ENCODE measurements at places on chromosomes 6 and 20.

DNA sequence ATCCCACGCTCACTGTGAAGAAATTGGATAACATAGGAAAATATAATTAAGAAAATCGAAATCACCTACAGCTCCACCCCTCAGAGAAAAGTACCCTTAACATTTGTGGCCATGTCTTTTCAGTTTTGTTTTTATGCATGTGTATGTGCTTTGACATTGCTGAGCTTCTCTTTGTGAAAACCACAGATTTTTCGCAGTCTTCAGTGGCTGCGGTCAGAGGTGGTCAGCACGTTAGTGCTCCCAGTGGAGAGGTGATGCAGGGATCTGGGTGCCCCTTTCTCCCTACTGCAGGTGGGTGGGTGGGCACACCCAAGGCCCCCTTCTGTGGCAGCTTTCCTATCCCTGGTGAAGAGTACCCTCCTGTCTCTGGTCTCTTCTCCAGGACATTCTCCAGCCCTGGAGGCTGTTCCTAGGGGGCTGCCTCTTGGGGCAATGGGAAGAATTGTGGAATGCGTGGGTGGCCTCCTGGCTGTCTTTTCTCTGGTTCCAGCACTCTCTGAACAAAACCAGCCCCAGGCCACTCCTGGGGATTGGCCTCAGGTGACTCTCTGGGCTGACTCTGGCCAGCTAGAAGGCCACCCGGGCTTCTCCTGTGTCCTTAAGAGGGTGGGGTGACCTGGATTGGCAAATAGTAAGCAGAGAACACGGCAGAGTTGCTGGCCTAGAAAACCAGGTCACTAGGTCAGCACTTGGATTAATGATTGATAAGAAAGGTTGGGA lies 49.8 kb upstream of the FANCE start:
- DNase-seq, result no peak

DNA sequence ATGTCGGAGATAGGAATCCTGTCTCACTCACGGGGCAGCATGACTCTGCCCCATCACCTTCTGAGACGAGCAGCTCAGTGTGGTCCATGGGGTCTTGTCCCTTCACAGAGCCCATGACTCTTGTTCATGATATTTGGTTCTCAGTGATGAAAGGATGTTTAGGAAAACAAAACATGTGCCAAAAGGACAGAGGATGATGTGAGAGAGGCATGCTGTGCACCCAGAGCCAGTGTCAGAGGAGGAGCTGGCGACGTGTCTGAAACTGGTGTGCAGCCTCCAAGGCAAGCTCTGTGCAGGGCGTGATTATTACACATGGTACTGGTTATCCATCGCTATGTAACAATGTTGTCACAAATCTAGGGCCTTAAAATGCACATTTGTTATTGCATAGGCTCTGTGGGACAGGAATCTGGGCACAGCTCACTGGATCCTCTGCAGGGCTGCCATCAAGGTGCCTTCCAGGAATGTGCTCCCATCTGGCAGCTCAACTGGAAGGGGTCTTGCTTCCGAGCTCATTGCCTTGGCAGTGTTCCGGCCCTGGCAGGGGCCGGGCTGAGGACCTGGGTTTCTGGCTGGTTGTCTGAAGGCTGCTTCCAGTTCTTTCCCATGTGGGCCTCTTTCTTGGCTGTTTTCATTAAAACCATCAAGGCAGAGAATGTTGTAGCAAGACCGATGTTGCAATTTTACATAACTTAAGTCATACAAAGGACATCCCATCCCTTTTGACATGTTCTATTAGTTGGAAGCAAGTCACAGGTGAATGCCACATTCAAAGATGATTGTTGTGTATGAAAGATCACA lies 175.4 kb downstream of the ERMARD start:
- DNase-seq, result no peak

DNA sequence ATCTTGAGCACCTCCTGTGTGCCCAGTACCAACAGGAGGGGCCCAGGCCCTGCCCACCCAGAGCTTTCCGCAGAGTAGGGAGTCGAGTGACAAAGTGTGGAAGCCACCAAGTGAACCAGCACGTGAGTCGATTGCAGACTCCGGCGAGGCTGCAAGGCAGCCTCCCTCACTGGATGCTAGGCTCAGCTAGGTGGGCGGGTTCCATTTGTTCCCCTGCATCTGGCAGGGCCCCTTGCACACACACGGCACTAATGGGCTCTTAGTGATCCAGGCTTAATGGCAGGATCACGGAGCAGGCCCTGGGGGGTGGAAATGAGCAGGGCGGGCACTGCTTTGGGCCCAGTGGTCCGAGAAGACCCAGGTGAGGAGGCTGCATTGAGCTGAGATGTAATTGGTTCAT lies 140.4 kb downstream of the PHACTR3 start:
- DNase-seq, result no peak

- no peak for DNase-seq
Measured at GRCh38 chr6:98835149-98836024, 1.0 kb downstream of the POU3F2 start.

DNA sequence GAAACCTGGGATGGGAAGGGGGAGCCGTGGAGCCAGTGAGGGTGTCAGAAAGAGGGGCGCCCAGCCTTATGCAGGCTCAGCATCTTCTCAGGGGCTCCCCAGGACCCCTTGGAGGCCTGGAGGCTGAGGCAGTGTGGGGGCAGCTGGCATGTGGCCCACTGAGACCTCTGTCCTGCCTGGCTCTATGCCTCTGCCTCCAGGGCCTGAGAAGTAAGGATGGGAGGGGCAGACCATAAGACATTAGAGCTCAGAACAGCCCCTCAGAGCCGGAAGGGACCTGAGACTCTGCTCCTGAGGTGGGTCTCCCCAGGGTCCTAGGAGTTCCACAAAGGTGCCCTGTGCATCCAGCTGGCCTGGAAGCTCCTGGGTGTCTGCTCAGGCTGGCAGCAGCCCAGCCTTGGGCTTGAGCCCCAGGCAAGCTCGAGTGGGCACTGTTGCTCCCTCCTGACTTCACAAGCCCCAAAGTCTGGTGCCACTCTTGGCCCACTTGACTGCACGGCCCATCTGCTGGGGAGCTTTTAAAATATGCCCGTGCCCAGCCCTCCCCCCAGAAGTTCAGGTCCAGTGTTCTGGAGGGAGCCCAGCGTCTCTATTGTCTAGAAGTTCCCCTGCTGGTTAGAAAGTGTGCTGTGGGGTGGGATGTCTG lies 126.8 kb downstream of the GRM4 start:
- no peak for DNase-seq

GRCh38 chr6:7878401-7878964 lies 32.1 kb downstream of the TXNDC5 start:
- no peak for DNase-seq

DNA sequence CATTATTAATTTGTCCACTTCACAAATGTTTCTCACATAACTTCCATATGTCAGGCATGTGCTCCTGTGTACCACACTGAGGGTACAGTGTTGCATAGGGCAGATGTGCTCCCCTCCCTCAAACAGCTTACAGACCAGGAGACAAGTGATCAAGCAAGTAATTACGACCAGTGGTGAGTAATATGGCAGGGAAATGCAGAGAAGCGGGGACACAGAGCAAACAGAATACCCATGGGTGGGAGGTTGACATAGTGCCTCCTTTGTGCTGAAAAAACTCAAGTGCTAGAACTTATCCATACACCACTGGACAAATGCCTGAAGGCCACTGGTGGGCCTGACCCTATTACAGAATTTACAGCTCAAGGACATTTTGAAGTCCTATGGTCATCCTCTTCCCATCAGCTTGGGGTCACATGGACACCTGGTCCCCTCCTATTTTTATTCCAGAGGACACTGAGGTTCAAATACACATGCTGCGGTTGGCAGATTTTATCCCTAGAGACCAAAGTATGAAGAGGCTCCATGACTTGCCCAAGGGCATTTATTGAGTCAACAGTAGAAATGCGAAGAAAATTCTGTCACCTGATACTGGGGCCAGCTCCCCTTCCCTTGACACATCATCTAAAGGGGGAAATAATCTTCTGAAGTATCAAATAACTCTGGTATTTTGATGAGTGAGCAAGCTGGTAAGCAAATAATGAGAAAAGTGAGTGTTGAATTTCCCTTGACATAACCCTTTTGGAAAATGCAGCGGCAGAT lies 116.6 kb downstream of the QRSL1 start:
- no peak for DNase-seq

DNA sequence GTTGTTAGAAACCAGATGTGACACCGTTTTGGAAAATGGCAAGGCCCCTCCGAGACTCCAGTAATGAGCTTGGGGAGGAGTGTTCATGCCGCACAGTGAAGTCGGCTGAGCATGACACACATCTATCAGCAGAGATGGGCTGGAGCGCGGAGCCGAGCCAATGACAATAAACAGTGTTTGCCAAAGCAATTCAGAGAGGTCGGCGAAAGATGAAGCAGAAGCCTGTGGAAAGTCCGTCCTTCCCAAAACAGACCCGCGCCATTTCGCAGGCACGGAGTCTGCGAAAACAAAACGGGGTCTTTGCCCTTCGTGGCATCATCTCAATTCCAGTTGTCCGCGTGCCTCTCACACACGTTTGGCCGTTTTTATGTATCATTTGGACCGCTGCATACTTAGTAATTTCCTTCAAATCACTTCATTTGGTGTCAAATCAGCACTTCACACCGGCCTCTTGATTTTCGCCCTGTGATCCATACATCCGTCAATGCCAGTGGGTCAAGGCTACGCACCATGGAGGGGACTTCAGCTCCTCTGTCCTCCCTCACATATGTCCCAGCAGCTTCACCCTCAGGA lies 71.3 kb downstream of the SULF2 start:
- DNase-seq, result no peak

Data from cerebellum (tissue), 4 donors.